A375 (cell line): ENCODE measurements at places on chromosomes 6 and 20. TPM values are rescaled to one million over a fixed set of nuclear protein-coding genes. Genes with fewer than 3 reads are reported as not detected.

Gene CST11
- total RNA-seq = not detected in 2 replicates

Gene METTL24
- not detected in 2 replicates for total RNA-seq

Gene CCDC28A
- total RNA-seq = 23.8 and 24.3 TPM in 2 replicates

Gene PNLDC1
- total RNA-seq = not detected in 2 replicates

Gene ANKRD66
- not detected in 2 replicates for total RNA-seq
